Sciatic nerve (tissue), 2 donors: ENCODE measurements at places on chromosomes 7 and 10. TPM values are rescaled to one million over a fixed set of nuclear protein-coding genes. Genes with fewer than 3 reads are reported as not detected.

Gene IFIT1B
- 6.3 TPM for total RNA-seq

Gene ZNF467
- total RNA-seq = 10.1 TPM

Gene GGCT
- total RNA-seq = 21.4 TPM

DNA sequence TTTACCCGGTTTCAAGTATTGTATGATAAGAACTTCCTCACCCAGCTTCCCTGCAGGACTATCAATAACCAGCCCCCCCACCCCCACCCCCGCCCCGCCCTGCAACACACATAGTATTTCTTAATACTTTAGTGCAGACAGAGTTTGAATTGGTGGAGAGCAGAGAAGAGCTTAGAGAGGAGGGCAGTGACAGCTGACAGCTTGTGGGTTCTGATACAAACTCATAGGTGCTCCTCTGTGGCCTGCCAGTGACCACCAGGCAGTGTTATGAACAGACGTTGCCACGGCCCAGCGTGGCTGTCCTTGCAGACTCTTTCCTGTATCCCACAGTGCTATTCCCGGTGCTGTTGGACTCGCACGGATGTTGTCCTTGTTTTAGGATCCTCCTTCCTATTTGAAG lies 186.9 kb upstream of the ADO start:
- no peak for DNase-seq

GRCh38 chr10:100377830-100378229 lies 30.8 kb downstream of the SCD start:
- DNase-seq = no peak

GRCh38 chr10:11608159-11609013 lies 3.1 kb downstream of the USP6NL start:
- DNase-seq = no peak
